ENCODE measurements at places on chromosomes 2 and 18.

GRCh38 chr2:64862623-64863022 lies 126.6 kb upstream of the SLC1A4 start:
- no peak for DNase-seq

GRCh38 chr18:79554945-79555645 lies 124.5 kb upstream of the CTDP1 start:
- no peak for DNase-seq

- DNase-seq: no peak
Measured at GRCh38 chr2:47208852-47209606, 53.9 kb upstream of the STPG4 start.

DNA sequence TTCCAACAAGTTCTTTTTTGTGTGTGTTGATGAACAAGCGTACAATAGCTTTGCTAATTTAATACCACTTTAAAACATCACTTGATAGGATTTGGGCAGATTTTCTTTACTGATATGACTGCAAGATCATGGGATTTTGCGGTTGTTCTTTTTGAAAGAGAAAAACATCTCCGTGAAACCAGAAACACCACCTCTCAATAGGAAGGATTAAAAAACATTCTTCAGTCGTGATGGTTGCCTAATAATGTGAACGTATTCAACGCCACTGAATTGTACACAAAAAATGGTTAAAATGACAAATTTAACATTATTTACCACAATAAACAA lies 19.3 kb downstream of the RBMS1 start:
- DNase-seq: no peak

DNA sequence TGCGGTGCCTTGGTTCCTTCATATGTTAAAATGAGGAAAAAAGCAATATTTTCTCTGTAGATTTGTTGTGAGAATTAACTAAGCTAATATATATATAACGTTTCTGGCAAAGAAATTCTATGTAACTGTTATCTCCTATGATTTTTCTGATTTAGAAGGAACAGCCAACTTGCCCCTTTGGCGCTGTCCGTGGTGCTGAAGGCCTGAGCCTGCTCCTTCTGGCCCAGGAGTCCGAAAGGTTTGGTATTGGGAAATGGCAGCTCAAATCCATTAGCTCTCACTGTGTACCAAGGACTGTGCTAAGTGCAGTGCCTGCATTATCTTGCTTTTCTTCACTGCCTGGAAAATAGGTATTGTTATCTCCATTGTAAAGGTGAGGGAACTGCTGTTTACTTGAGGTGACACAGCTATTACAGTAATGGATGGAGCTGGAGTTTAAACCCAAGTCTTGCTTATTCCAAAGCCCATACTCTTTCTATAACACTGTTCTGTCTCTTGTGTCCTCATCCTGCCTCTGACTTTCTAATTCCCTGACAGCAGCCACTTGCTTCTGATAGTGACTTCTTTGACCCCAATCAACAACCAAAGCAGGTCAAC lies 52.2 kb downstream of the C1QL2 start:
- no peak for DNase-seq

GRCh38 chr2:196987649-196988364 lies 61.3 kb upstream of the PGAP1 start:
- DNase-seq: no peak

DNA sequence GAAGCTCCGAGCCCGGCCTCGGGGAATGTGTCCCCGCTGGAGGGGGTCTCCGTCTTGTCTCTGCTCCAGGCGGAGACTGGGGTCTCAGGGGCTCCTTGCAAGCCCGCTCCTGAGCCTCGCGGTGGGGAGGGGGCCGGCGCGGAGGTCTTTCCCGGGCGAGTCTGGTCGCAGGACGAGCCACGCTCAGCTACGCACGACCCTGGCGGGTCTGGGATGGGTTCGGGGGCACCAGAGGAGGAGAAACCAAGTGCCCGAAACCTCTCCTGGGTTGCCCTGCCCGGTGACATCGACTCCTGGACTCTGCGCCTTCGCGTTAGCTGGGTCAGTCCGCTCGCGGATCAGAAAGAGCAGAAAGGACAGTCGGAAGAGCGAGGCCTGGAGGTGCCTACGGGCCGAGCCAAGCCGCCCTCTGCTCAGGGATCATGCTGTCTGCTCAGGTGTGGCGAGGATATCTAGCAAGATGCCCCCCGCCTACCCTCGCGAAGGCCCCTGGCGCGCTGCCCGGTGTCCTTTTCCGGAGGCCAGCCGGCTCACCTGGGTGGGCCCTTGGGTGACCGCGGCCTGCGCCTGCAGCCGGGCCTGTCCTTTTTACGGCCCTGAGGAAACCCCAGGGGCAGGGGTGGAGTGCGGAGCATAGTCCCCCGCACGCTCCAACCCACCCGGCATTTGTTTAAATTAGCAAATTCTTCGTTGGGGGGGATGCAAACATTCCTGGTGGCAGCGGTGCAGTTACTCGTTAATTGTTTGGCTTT lies 58.7 kb downstream of the SNORC start:
- DNase-seq: no peak

- no peak for DNase-seq
Measured at GRCh38 chr2:183250061-183250460, 125.8 kb downstream of the NUP35 start.

- no peak for DNase-seq
Measured at GRCh38 chr2:43818761-43819160, 19.9 kb downstream of the ABCG5 start.

DNA sequence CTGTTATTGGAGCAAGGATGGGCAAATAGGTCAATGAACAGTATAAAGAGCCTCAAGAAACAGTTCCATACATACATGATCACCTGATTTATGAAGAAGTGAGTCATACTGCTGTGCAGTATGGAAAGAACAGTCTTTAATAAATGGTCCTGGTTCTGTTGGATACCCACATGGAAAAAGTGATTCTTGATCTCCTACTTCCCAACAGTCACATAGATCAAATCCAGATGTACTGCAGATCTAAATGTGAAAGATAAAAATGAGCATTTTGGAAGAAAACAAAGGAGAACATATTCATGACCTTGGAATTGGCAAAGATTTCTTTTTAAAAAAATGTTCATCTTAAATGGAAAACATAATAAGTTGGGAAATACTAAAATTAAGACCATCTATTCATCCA lies 75.8 kb downstream of the CCDC148 start:
- DNase-seq: no peak

DNA sequence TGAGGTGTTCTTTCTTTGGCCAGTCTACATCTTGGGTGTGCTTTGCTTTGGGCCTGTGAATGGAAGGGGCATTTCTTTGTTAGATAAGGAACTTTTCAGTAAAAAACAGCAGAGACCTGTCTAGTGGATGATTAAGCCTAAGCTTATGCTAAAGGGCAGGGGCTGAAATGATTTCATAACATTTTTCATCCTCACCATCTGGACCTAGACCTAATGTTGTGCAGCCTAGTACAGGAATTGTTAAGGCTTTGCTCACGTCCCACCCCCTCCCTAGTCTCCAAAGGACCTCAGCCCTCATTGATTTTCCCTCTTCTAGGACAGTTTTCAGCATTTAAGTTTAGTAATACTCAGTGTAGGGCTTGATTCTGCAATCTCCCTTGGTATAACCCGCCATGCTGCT lies 111.8 kb downstream of the PRKCE start:
- no peak for DNase-seq

GRCh38 chr2:2527148-2527547 lies 196.1 kb upstream of the MYT1L start:
- DNase-seq: no peak

DNA sequence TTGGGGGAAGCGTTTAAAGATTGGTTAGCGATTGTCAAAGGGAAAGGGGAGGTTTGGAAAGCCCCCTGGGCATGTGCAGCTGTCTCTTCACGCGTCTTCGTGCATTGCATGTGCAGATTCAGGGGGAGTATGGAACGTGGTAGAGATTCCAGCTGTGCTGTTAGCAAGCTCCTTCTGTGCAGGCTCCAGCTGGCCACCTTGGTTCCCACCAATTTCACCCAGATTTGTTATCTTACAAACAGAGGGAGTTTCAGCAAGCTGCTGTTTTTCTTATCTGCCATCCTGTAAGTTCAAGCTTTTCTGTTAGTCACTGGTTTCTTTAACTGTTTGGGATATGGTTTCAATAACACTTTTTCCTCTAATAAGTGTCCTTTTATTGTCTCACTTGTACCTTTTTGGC lies 30.4 kb downstream of the FARP2 start:
- DNase-seq: no peak

- DNase-seq: no peak
Measured at GRCh38 chr2:161170377-161170776, 10.1 kb downstream of the TANK start.

- DNase-seq: no peak
Measured at GRCh38 chr2:66432801-66433694, 1.9 kb upstream of the MEIS1 start.

GRCh38 chr2:12965540-12966269 lies 249.0 kb downstream of the TRIB2 start:
- DNase-seq: no peak

DNA sequence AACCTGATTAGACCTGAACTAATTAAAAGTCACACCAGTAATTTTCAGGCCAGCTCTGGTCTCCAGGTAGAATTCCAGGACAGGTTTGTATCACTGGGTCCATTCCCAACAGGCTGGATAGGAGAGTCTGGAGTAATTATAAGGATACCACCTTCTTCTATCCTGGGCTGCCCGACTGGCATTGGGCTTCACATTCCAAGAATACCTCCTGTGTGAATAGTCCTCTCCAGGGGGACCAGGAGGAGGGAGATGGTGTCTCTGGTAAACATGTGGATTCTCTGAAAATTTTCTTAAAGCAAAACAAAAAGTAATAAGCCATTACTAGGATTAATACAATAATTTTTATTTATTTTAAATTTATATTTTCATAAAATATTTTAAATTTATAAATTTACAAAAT lies 17.3 kb downstream of the DUSP11 start:
- no peak for DNase-seq

DNA sequence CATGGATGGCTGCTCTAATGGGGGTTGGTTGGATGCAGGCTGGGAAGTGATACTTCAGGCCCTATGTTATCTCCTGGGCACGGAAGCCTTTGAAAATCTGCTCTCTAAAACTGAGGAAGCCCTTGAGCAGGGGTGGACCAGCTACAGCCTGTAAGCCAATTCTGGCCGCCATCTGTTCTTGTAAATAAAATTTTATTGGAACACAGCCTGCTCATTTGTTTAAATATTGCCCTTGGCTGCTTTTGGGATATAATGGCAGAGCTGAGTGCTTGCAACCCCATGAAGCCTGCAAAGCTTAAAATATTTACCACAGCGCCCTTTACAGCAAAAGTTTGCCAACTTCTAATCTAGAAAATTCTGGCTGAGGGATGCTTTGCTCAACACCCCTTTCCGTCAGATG lies 11.9 kb upstream of the IGFBP2 start:
- DNase-seq: no peak

- DNase-seq: no peak
Measured at GRCh38 chr2:167793725-167794124, 453.7 kb downstream of the STK39 start.
